Prostate gland (tissue), 2 donors: ENCODE measurements at places on chromosomes 1 and 21.

DNA sequence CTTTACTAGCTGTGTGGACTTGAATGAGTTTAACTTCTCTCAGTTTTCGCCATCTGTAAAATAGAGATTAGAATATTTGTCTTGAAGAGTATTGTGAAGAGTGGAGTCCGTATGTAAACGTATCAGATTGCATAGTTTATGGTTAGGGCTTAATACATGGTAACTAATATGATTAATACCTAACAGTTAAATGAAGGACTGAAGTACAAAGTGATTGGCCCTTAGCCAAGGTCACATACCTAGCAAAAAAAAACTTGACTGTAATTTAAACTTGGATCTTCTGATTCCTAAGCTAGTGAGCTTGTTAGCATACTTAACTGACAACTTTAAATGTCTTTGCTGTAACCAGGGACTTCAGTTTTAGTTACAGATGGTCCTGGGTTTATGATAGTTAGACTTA lies 1.9 kb downstream of the GIPC2 start:
- DNase-seq = no peak

DNA sequence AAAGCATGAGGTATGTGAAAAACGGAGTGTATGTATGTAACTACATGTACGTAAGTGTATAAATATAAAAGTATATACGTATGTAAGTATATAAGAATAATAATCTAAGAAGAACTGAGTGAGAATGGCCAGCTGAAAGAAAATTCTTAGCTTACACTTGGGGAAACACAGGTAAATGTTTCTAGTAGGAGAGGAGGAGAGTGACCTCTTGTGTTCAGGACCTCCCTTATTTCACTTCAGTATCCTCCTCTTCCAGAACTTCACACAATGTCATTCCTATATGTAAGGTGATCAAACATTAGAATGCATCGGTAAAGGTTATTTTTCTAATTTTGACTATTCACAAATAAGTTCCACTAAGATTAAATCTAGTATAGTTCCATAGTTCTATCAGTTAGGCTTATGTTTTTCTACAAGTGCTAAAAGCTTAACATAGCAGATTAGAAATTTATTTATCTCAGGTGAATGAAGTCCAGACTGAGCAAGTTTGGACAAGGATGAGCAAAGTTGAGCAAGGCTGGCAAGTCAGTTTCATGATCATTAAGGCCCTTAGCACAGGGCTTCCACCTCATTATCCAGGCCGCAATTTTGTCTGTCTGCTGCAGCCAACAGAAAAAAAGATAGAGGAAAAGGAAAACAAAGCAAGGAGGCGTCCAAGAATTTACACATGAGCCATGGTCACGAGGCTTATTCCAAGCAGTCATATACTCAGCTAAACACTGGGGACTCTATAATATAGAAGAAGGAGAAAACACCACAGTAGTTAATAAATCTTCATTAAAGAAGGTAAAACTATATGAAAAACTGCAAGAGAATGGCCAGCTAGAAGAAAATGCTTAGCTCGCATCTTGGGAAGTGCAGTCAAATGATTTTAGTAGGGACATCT lies 7.1 kb upstream of the MROH9 start:
- no peak for DNase-seq

GRCh38 chr1:56922507-56922906 lies 43.3 kb downstream of the C8B start:
- no peak for DNase-seq

DNA sequence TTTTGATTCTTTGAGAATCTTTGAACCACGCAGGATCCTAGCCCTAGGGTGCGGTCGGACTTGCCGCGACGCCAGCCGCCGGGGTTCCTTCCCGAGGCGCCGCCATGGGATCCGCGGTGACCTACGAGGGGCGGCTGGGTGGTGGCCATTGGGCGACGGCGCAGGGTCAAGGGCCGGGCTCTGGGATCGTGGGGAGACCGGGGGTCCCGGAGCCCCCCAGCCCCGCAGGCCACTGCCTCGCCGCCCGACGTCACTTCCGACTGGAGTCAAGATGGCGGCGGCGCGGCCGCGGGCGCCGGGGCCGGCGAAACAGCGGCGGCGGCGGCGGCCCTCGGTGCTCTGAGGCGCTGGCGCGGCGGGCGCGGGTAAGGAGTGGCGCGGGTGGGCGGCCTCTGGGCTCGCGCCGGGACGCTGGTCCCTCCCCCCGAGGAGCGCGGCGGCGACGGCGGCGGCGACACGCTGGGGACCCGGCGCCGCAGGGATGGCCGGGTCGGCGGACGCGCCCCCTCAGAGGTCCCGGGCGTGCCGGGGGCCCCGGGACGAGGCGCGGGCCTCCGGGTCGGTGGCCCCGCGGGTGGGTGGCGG lies at the start of gene PRDM2:
PRDM2 (plus strand) TSS at position 253 of the 585 bp plus-strand sequence. CDS start 15,418 bp downstream, outside the sequence.
- peak; percentile 14 for DNase-seq

GRCh38 chr1:92915547-92915946 lies 45.7 kb downstream of the DIPK1A start:
- no peak for DNase-seq

DNA sequence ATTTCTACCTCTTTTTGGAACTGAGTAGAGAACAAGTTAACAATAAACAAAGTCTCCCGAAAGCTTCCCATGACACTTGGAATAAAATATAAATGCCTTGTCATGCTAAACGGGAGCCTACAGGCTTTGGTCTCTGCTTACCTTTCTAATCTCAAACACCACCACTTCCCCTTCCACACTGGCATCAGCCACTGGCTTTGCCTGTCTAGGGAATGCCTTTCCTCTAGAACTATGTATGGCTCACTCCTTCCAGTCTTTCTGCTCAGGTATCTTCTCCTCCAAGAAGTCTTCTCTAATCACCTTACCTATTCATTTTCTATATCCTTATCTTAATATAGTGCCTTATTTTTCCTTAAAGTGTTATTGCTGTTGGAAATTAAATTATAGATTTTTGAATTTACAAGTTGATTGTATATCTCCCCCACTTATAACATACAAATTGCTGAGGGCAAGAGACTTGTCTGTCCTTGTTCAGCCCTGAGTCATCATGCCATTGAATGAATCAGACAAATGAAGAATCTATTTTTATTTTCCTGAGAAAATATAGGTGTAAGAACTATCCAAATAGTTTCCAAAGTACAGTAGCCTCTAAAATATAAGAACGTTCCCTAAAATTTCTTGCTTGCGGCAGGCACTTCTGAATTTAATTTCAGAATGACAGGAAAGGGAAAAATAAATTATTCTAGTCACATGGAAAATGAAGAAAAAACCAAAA lies 119.2 kb downstream of the TM2D1 start:
- no peak for DNase-seq

DNA sequence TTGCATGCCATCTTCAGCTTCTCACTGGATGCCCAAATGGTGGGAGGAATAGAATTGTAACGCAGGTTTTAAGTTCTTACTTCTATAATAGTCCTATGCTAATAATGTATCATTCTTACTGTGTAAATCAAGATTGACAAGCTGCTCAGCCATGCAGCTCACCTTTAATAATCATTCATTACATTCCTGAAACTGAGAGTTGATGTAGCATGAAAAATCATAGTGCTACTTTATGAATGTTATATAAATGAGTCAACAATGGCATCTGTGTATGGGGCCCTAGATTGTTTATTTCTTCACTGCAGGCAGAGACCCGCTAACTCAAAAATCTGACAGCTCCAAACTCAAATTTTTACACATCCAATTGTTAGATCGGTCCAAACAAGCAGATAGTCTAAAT lies 34.4 kb downstream of the FH start:
- DNase-seq = no peak

DNA sequence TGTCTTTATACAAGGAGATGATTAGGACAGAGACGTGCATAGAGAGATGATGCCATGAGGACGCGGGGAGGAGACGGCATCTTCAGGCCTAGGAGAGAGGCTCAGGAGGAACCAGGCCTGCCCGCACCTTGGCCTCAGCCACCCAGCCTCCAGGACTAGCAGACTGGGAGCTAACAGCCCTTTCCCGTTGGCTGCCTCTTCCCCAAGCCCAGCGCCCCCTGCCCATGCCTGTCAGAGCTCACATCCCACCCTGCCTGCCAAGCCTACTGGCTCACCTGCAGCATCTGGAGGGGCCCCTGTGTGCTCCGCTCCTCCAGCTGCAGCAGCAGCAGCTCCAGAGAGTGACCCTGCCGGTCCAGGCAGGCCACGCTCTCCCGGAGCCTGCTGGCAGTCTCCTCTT lies 4.0 kb upstream of the TRIM11 start:
- no peak for DNase-seq

DNA sequence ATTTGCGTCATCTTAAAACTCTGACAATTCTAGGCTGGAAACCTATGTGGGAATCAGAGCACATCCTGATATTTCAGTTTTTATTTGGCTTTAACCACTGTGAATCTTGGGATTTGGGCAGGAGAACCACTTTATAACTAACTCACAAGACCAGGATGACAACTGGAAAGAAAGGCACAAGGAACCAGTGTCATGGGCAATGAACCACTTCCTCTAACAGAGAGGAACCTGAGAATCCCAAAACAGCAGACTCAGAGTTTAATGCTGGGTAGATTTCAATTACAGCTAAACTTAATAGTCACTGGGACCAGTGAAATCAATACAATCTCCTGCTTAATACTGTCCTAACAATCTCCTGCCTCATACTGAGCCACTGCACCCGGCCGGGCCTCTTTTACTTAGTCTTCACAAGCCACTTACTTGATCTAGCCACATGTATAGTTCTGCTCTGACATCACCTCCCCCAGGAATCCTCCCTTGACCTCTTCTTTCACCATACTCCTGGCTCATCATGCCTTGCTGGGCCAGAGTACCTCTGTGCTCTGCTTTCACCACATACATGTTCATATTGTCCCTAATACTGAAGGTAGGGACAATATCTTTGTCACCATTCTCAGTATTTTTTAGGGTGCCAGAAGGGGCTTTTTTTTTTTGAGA lies 20.2 kb upstream of the SLFNL1 start:
- DNase-seq = no peak

DNA sequence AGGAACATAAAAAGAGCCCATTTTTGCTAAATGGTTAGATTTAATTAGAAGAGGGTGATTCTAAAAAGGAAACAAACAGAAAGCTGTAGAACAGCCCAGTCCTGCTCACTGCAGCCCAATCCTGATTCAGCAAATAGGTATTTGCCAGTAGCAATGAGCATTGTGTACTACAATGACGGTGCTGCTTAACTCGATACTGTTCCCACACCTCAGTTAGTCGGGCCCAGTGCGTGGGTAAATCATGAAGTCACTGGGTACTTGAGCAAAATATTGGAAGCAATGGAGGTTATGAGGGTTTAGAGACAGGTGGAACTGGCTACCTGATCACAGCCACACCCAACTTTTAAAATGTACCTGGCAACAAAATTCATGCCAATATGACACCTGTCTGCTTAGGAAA lies 101.5 kb upstream of the ADGRL2 start:
- DNase-seq = peak; percentile 41

- no peak for DNase-seq
Observed at GRCh38 chr1:2906085-2906484, 104.6 kb upstream of the TTC34 start.

DNA sequence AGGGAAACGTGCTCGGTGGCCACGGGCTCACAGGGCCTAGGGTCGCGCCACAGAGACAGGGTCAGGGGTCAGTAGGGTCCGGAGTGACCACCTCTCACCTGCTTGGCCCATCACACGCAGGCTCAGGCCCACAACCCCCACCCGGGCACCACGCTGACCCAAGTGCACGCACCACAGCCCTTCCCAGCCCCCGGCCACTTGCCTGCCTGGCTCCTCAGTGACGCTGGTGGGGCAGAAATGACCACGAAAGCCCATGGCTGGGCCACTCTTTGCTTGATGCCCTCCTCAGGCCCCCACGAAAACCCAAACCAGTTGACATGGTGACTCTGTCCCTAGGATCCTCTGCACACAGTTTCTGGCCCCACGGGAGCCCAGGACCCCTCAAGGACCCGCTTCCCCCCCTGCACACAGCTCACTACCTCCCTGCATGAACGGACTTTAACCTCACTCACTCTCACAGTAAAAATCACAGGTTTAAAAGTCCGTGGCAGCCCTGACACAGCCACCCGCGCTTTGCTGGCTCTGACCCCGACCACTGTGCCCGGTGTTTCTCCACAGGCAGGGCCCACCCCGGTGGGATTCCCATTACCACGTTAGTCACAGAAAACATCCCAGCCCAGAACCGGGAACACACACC lies 20.7 kb downstream of the NADK start:
- no peak for DNase-seq

DNA sequence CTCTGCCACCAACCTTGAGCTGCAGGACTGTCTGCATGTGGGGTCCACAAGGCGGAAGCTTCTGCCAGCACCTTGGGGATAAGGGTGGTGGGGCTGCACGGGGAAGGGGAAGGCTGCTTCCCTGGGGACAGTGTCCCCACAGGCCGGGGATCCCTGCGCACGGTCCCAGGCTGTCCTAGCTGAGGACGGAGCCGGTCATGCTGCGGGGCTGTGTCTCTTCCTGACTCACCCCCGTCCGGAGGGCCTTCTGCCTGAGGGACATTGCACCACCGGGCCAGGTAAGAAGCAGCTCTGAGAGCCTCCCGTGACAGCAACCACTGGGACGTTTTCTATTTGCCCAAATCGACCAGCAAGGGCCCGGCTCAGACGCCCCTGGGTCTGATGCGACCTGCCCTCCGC lies 29.9 kb downstream of the KRTAP10-1 start:
- no peak for DNase-seq

DNA sequence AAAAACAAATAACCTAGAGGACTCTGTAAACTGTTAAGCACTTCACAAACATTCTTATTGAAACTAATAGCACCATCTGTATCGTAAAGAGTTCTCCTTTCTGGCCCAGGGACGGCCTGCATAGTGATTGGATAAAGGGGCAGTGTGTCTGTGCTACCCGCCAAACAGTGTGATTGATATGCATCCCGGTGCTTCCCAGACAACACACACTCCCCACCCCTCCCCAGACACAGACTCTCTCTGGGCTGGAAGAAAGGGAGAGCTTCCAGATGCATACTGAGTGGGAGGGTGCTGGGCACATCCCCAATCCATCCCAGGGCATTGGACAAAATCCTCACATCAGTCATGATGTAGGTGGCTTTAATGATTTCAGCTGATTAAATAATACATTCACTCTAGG lies 3.7 kb downstream of the HSD11B1 start:
- no peak for DNase-seq

DNA sequence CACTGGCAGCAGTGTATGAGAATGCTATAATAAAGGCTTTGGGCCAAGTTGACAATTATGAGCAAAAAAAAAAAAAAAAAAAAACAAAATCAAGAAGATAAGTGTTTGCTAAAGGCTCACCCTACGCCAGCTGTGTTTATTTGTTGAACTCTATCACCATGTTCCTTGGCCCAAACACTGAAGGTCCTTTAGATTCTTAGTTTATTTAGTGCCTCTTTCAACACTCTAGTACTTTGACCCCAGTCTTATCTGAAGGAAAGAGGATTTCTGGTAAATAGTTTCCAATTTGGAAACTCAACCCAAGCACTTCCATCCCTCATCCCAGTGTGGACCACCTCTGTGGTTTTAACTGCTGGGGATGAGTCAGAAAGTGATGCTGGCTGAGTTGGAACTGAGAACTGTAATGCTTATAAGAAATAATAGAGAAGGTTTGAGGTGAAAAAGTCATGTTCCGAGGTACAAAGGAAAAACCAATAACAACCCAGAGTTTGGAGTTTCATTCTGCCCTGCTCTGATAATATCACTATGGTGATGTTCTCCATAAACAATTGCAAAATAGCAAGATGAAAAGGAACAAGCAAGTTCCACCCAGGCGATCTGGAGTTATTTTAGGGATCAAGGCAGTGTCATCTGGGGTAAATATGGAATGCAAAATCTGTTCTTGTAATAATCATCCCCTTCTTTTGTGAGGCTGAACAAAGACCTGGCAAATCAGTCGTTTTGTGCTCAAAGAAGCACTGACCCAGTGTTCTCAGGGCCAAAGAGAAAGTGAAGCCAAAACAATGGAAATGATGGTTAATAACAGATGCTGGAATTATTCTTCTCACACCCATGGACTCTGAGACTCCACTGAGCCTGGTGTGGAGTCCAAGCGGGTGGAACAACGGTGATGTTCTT lies 19.7 kb upstream of the CAPZB start:
- no peak for DNase-seq
